Glomerular endothelial cell (primary cell): ENCODE measurements at places on chromosomes 7 and 10. TPM values are rescaled to one million over a fixed set of nuclear protein-coding genes. Genes with fewer than 3 reads are reported as not detected.

Gene INPP5F
- 21.3 and 21.6 TPM in 2 replicates for total RNA-seq

Gene STAMBPL1
- total RNA-seq = 1.2 and 1.8 TPM in 2 replicates

Gene ZNF425
- 1.4 and 1.6 TPM in 2 replicates for total RNA-seq

Gene H2BK1
- total RNA-seq = not detected in 2 replicates

Gene KCNMA1
- 6.7 and 11.4 TPM in 2 replicates for total RNA-seq

Gene GIMAP4
- 83.5 and 97.6 TPM in 2 replicates for total RNA-seq

Gene SMKR1
- total RNA-seq = 2.0 TPM in 1 of 2 replicates, not detected in the other

Gene ANAPC16
- total RNA-seq = 28.1 and 39.4 TPM in 2 replicates

Gene GIMAP5
- 27.1 and 28.6 TPM in 2 replicates for total RNA-seq

Gene BICC1
- 8.8 and 22.9 TPM in 2 replicates for total RNA-seq

Gene CRHR2
- not detected in 2 replicates for total RNA-seq

Gene TMED4
- 89.7 and 126 TPM in 2 replicates for total RNA-seq

Gene GFRA1
- 0.99 and 5.6 TPM in 2 replicates for total RNA-seq

Gene LIPK
- not detected in 2 replicates for total RNA-seq

Gene IL2RA
- not detected in 2 replicates for total RNA-seq

Gene PDE6C
- not detected in 2 replicates for total RNA-seq

Gene CUBN
- 1.9 and 2.1 TPM in 2 replicates for total RNA-seq

Gene SLC18A3
- not detected in 2 replicates for total RNA-seq

Gene CYP2C18
- not detected in 2 replicates for total RNA-seq

Gene MTURN
- 3.4 and 6.6 TPM in 2 replicates for total RNA-seq

Gene PTPRZ1
- not detected in 2 replicates for total RNA-seq

Gene ANTXRL
- not detected in 2 replicates for total RNA-seq

Gene SBDS
- 87.8 and 114 TPM in 2 replicates for total RNA-seq

Gene NPS
- not detected in 2 replicates for total RNA-seq

Gene NSUN5
- total RNA-seq = 8.9 and 11.9 TPM in 2 replicates

Gene RELN
- total RNA-seq = 6.2 and 8.1 TPM in 2 replicates

Gene PTN
- 1.9 and 2.3 TPM in 2 replicates for total RNA-seq

Gene MYL10
- not detected in 2 replicates for total RNA-seq

Gene CALML3
- not detected in 2 replicates for total RNA-seq

Gene WEE2
- total RNA-seq = not detected in 2 replicates

Gene CTAGE6
- total RNA-seq = 0.39 and 0.88 TPM in 2 replicates

Gene GRID2IP
- total RNA-seq = not detected in 2 replicates

Gene RBP3
- total RNA-seq = not detected in 2 replicates

Gene ENTPD1
- 12.4 and 30.3 TPM in 2 replicates for total RNA-seq

Gene IFIT2
- 7.9 and 8.9 TPM in 2 replicates for total RNA-seq

Gene STOX1
- 0.10 TPM in 1 of 2 replicates, not detected in the other for total RNA-seq

Gene TLX1
- total RNA-seq = not detected in 2 replicates

Gene NEUROG3
- total RNA-seq = not detected in 2 replicates

Gene SPAM1
- total RNA-seq = not detected in 2 replicates

Gene WNT8B
- not detected in 2 replicates for total RNA-seq

Gene LBX1
- total RNA-seq = not detected in 2 replicates

Gene SDHAF3
- total RNA-seq = 7.8 and 9.3 TPM in 2 replicates

Gene LRMDA
- total RNA-seq = 19.8 and 25.7 TPM in 2 replicates

Gene HDAC9
- 24.7 and 27.5 TPM in 2 replicates for total RNA-seq

Gene DNAJC12
- total RNA-seq = 1.9 and 2.0 TPM in 2 replicates

Gene PRKRIP1
- 13.8 and 28.1 TPM in 2 replicates for total RNA-seq

Gene AGAP6
- total RNA-seq = 4.8 and 13.2 TPM in 2 replicates

Gene CLDN3
- not detected in 2 replicates for total RNA-seq

Gene STAG3
- 0.15 and 1.1 TPM in 2 replicates for total RNA-seq

Gene SPDYE16
- total RNA-seq = 0.24 TPM in 1 of 2 replicates, not detected in the other
